ENCODE measurements at places on chromosomes 3 and 15.

DNA sequence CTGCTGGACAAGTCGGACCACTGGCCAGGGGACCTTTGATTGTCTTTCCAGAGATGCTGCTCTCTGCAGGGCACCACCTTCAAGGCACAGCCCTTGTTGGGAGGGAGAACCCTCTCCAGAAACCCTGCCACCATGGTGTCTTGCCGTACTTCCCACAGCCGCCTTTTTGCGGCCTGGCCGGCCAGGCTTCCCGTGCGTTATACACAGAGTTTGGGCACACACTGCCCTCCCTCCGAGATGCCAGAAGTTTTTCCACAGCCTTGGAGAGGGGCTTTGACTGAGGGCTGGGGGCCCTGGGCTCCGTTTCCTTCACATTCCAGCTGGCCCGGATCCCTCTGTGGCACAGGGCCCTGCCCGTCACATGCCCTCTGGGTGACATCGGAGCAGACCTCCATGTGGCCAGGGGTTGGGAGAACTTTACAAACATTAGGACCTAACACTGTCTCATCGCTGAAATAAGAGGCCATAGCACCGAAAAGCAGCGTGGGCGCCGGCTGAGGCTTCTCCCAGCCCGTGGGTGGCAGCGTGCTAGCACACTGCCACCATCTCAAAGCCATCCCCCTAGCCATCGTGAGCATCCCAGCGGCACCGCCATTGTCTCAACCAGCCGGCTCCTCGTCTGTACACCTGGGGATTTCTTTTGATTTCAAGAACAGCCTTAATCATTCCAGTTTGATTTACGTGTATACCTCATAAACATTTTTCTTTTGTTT, 6.3 kb upstream of the APEH start:
- DNase-seq, result no peak

- no peak for DNase-seq
These were observed 226.8 kb upstream of the BHLHE40 start for GRCh38 chr3:4752201-4753072.

DNA sequence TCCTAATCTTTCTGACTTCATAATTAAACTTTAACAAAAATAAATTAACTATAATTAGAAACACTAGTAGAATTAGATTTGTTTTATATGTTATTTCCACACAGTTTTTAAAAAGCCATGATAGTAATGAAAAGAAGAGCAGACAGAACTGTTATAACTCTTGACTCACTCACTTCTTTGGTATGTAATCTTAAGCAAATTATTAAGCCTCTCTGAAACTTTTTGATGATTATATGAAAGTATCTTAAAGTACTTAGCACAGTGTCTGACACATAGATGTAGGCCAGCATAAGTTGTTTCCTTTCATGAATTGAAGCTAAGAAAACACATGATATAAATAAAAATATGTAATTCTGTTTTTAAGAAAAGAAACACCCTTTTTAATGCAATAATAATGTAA, 123.6 kb upstream of the MLF1 start:
- DNase-seq, result no peak

GRCh38 chr3:126342211-126342610, 15.0 kb downstream of the KLF15 start:
- DNase-seq, result no peak

- DNase-seq, result no peak
These were observed 15.4 kb upstream of the STARD5 start for GRCh38 chr15:81339321-81339720.

DNA sequence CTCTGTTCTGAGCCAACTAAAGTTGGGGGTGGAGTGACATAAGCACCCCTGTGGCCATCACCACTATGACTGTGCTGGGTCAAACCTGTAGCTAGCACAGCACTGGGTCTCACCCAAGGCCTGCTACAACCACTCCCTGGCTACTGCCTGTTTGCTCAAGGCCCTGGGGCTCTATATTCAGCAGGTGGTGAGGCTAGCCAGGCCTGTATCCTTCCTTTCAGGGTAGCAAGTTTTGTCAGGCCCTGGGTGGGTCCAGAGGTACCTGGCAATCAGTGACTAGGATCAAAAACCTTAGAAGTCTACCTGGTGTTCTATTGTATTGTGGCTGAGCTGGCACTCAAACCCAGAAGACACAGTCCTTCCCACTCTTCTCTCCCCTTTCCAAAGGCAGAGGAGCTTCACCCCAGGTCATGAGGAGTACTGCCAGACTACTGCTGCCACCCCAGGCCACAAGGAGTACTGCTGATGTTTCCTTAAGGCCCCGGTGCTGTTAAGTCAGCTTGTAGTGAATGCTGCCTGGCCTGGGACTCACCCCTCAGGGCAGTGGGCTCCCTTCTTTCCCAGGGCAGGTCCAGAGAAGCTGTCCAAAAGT, 170.8 kb downstream of the IGSF11 start:
- no peak for DNase-seq

DNA sequence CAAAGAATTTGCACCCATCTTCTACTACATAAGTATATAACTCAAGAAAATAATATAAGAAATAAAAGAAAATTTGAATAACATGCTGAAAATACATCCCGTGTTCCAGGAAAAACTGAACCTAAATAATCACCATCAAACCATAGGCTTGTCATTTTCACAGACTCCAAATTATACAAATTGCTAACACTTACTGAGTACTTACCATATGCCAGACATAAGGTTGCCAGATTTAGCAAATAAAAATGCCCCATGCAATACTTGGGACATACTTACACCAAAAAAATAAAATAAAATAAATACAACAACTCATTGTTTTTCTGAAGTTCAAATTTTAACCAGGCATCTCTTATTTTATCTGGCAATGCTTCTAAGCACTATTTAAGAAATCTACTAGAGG, 760.4 kb upstream of the SEMA6D start:
- DNase-seq, result peak; percentile 47

DNA sequence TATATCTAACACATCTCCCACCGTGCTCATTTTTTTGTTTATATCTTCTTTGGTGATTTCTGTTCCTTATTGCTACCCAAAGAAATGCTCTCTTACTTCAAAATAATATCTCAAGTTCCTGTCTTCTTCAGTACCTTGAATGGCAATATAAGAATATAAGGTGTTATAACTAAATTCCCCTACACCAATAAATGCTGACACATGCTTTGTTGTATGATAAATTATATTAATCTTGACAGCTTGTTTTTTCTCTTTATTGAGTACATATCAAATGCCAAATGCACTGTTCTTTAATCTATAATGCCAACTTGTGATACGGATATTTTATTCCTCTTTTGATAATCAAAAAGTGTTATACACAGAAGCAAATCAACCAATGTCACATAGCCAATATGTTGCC, 540.3 kb downstream of the PYDC2 start:
- DNase-seq, result no peak

- no peak for DNase-seq
These were observed 185.8 kb upstream of the PRICKLE2 start for GRCh38 chr3:64411101-64411500.

GRCh38 chr15:35166730-35167359, 81.8 kb upstream of the NANOGP8 start:
- no peak for DNase-seq

- DNase-seq, result no peak
These were observed 1.6 kb upstream of the HYAL3 start for GRCh38 chr3:50300681-50301254.

DNA sequence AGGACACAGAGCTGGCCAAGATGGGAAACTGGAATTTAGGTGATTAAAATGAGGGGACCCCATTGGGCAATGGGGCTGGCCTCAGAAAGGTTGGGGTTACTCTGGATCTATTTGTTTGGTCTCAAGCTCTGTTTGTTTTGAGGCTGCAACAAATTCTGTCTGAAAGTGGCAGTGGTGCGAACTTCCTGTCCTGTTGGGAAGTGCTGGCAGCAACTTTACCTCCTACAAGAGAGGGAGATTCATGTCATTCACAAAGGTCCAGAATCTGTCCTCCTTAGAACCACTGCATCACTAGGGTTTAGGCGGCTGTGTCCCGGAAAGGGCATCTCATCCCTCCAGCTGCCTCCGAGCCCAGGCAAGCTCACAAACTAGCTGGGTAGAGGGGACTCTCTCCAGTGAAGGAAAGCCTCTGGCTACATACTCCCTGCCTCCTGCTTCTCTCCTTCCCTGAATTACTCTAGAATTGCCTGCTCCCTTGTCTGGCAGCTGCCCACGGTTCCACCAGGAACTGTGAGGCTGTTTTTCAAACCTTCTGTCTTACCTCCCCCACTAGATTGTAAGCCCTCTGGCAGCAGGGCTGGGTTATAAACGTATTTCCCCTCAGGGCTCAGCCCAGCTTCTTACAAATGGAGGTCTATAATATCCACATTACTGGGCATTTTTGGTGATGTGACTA, 23.6 kb downstream of the MEGF11 start:
- peak; percentile 32 for DNase-seq

- DNase-seq, result no peak
These were observed 198.2 kb upstream of the LMCD1 start for GRCh38 chr3:8303466-8303865.

DNA sequence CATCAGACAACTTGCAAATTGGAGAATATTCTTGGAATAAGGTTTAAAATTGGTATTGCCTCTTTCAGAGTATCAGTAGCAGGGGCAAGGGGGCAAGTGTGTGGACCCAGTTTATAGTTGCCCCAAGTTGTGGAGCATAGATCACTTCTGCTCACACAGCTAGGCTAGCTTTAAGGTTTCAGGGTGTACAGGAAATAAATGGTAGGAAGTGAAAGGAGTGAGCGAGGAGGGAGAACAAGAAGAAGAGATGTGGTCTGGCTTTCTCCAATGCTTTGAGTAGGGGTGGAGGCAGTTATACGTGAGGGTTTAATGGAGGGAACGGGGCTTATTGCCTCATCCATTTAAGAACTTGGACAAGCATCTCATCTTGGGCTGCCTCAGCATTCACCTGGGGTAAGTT, 290.0 kb upstream of the CFAP20DC start:
- no peak for DNase-seq

DNA sequence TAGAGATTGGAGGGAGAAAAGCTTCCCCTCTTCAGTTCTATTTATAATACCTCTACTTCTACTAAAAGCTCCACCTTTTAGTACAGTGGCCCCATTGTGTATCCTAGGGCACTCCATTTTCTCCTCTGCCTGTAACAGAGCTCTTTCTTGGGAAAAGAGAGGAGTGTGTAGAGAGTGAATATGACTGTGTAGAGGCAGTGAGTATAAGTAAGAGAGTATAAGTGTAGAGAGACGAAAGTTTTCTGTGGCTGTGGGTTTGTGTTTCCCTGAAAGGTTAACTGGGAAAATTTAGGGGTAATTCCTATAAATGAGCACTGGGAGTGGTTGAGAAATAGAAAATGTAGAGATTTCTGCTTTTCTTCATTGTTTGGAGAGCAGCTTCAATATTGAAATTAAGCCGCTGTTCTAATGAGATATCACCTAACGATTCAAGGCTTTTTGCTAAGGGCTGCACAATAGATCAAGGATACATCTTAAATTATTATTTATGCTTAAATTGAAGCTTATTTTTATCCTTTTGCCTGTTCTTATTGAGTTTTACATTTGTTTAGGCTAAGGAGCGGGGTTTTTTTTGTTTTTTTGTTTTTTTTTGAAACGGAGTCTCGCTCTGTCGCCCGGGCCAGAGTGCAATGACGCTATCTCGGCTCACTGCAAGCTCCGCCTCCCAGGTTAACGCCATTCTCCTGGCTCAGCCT, 6.9 kb downstream of the IQGAP1 start:
- no peak for DNase-seq

DNA sequence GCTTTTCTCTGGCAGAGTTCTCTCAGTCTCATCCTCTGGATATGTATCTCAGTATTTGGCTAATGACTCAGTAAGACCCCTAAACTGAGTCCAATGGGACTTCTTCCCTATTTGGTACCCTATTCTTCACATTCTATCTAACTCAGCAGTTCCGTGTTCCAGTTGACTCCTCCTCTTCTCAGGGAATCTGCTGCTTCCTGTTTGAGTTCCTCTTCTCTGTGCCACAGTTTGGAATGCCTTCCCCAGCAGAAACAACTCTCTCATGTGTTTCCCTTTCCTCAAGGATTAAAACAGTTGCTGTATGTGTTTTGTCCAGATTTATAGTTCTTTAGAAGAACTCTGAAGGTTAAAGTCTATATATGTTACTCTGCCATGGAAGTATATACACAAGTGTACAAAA, 344.0 kb upstream of the RARB start:
- no peak for DNase-seq

DNA sequence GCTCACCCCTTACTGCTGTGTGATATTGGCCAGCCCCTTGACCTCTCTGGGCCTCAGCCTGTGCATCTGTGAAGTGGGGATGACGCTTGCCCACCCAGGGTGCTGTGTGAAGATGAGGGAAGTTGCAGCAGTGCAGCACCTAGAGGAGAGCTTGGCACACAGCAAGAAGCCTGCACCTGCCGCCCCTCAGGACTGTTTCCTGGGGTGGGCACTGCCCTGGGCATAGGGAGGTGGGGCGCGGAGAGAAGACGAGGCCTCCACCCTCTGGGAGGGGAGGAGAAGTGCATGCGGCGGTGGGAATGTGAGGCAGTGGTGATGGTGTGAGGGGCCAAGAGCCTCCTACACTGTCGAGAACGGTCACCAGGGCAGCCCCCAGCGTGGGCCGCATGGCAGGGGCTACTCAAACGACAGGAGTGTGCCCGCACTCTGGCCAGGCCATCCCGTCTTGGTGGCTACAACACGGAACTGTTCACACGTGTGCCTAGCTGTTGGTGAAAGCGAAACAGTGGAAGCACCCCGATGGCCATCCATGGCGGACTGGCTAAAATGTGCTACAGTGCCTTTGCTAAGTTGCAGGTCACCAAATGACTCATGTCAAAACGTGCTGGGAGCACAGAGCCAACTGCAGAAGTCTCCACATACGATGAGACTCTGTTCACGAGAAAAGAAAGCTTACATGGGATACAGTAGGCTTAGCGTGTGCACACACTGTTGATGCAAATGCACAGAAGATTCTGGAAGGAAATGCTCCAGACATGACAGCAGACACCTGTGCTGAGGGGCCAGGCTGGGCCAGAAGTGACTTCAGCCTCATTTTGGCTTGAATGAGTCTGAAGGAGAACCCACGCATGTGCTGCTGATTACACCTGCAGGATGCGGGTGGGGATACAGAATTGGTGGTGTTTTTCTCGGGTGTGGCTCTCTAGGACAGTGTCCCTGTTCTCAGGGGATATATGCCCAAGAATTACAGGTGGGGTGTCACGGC, 40.4 kb upstream of the IQSEC1 start:
- no peak for DNase-seq

- no peak for DNase-seq
These were observed 11.4 kb upstream of the SLC9A9 start for GRCh38 chr3:143859465-143860203.

DNA sequence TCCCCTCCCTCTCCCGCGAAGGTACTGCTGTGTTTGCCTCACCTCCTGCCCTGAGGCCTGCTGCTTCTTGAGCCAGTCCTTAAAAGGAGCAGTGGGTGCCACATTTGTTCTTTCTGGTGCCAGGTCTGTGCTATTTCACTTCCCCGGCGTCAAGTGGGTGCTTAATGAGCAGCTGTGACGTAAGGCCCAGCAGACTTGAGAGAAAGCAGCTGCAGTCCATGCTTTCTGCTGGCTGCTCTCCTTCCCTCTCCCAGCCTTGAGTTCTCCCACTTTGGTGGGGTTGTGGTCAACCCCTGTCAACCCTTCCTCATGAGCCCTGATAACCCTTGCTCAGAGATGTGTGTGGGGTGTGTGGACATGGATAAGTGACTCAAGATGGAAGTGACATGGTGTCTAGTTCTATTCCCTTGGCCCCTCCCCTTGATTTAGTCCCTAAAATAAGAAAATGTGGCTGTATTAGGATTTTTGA, 6.9 kb downstream of the INAFM2 start:
- DNase-seq, result no peak

GRCh38 chr3:142633073-142633472, 36.9 kb downstream of the PLS1 start:
- DNase-seq, result peak; percentile 17

- DNase-seq, result no peak
These were observed 22.2 kb downstream of the PSTPIP1 start for GRCh38 chr15:77017091-77017660.

GRCh38 chr15:96341513-96342405, 11.3 kb downstream of the NR2F2 start:
- DNase-seq, result no peak
